ENCODE measurements at places on chromosomes 5 and 9. TPM values are rescaled to one million over a fixed set of nuclear protein-coding genes. Genes with fewer than 3 reads are reported as not detected.

The FBXW2 gene
- 35.6 TPM for total RNA-seq

The IRX2 gene
- total RNA-seq, result 0.36 TPM

The NTRK2 gene
- under 0.01 TPM for total RNA-seq

The HTR4 gene
- not detected for total RNA-seq

The TRAF1 gene
- 3.9 TPM for total RNA-seq

The LMNB1 gene
- 53.6 TPM for total RNA-seq

The IFNA6 gene
- not detected for total RNA-seq

All from IMR-90 (cell line).